Fibroblast of upper back skin (primary cell): ENCODE measurements at places on chromosomes 6 and 20.

GRCh38 chr20:54189630-54190029 lies 15.8 kb upstream of the CYP24A1 start:
- DNase-seq, result peak; percentile 39

GRCh38 chr6:166714187-166714510 lies 87.1 kb upstream of the RPS6KA2 start:
- no peak for DNase-seq

DNA sequence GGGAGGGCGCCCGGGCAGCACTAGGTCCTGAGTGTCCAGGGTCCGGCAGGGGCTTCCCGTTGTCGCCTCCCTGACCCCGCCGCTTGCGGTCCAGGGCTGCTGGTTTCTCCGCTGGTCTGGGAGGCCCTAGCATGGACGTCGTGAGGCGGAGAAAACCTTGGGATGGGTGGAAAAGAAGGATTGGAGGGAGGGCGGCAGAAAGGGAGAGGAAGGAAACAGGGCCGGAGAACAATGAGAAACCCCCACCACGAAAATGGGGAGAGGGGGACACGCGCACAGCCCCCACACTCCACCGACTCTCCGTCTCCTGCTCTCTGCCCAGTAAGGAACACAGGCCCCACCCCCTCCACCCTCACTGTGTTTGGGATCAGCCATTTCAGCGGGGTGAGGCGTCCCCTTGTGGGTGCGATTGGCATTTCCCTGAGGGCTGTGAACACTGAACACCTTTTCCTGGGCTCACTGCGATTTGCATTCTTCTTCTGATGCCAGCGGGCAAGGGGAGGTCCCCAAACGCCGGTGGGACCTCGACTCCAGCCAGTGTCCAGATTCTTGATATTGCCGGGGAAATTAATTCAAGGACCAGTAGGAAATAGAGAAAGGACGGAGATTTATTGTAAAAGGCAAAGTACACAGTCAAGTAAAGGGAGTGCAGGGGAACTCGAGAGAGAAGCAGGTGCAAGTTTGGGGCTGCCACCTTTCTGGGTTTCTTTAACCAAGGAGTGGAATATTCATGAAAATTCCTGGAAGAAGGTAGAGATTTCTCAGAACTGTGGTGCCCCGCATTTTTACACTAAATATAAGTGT lies 3.3 kb upstream of the RAET1G start:
- peak; percentile 81 for DNase-seq

DNA sequence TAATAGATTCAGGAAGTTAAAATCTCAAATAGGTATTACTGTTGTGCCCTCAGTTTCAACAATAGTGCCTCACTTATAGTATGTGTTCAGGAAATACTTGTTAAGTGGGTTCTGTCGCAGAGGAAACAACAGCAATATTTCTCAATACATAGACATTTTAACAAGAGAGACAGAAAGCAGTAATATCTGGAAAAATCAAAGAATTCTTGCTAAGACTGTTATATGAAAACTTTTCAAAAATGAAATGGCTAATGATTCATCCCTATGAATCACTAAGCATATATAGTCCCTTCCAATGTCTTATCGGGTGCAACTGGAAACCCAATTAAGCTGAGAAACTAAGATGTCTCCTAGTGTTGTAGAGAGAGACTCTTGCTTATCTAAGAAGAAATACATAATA lies 668.9 kb downstream of the TFAP2A start:
- no peak for DNase-seq

DNA sequence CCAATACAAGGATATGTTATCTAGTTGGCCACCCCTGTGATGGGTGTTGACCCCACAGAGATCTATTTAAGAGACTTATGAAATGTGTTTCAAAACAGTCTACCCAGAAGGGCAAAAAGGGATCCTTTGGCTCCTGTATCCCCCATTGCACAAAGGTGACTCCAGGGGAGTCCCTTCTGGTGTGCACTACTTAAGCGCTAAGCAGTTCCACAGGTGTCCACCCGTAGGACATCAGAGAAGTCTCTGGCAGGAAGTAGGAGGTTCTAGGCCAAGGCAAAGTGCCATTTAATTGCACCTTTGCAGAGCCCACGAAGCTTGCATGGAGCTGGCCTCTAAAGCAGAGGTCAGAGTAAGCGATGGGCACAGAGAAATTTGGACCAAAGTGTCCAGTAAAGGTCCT lies 147.7 kb downstream of the MRPL14 start:
- no peak for DNase-seq

- no peak for DNase-seq
These were observed 31.9 kb upstream of the ENPP1 start for GRCh38 chr6:131775886-131776285.

DNA sequence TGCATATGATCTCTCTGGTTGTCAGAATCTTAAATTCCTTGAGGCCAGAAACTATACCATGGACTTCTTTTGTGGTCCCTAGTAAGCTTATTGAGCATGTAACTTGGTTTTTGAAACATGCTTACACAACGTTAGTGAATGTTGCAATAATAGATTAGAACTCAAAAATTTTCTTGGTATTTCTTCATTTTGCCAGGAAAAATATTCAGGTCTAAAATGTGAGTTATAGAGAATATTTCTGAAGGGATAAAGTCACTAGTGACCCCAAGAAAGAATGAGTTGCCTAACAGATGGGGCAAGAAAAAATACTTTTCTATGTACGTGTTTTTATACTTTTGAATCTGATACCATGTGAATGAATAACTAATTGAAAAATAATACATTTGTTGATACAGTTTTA lies 195.4 kb downstream of the TFAP2A start:
- peak; percentile 5 for DNase-seq

- peak; percentile 24 for DNase-seq
These were observed 19.5 kb downstream of the KIF25 start for GRCh38 chr6:168016721-168017525.

DNA sequence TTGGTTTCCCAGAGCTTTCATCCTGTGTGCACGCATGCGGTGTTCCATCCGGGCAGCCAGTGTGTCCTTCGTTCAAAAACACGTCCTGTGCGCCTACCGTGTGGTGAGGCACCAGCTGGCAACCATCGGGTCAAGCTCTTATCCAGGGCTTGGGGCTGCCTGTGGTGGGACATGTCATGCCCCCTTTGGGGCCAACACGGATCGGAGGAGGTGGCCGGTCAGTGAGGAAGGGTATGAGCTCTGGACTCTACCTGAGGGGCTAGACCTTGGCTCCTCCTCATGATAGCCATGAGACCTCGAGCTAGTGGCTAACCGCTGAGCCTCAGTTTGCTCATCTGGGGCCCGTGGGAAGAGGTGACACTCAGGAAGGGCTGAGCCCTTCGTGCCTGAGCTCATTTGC lies 158.5 kb upstream of the PMEPA1 start:
- DNase-seq, result no peak
